ENCODE measurements at places on chromosomes 1 and 21.

DNA sequence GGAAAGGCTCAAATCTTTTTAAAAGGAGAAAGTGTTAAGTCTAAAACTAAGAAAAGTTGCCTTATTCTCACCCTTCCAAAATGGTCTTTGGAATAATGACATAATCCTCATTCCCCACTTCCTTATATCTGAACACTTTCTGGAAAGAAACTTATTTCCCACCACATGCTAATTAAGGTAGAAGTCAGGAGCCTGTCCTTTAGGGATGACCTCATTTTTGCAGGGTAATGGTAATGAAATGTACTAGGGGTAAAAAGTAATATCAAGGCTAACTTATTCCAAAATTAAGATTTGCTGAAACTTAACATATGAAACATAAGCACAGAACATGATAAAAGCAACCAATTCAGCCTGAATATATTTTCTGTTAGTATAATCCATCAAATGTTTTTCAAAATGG lies 29.4 kb upstream of the C1orf185 start:
- no peak for DNase-seq

DNA sequence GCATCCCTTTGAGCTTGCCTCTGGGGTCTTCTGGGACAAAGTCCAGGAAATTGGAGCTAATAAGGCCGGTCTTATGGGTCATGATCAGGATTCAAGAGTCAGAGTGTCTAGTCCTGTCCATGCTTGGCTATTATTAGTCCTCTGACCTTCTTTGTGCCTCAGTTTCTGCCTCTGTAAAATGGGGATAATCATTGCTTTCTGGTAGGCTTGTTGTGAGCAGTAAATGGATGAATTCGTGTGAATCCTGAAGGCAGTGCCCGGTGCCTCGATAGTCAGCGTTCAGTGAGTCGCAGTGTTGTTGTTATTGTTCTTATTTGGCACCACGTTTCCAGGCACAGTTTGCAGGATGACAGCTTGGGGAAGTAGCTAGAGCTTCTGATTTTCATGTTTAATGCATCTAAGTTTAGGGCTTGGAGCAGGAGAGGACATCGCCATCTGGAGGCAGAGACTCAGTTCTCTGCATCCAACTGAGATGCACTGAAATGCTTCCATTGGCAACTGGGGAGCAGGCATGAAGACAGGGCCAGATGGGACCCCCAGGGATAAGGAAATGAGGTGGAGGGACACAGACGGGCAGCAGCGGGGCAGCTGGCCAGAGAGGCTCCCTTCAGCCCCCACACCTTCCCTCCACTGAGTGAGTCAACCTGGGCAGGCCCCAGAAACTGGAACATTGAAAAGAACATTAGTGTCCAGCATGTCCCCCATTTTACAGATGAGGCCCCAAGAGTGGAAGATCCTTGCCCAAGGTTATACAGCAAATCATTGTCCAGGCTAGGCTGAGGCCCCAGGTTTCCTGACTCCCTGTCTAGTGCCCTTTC lies 160.3 kb downstream of the PTPRU start:
- DNase-seq: no peak

DNA sequence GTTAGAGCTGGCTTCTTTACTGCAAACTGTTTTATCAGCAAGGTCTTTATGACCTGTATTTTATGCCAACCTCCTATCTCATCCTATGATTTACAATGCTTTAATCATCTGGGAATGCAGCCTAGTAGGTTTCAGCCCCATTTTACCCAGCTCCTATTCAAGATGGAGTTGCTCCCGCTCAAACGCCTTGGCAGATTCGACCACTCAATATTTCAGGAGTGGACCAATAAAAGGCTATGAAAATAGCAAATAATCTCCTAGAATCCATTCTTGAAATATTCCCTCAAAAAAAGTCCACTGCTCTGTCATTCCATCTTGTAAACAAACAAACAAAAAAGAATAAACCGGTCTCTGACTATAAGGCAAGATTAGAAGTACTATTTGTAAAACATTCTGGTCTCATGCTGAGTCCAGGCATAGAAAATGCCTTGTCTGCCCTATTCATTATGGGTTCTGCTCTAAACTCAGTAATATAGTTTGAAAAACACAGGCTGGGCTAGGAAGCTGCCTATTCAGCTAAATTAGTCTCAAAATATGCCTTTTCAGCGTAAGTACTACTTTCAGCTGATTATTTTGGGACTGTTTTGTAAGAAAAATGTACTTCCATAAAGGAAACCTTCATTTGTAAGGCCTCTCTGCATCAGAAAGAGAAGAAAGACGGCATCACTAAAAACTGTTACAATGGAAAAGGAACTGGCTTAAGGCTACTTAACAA lies 53.0 kb downstream of the TBX19 start:
- DNase-seq: no peak

DNA sequence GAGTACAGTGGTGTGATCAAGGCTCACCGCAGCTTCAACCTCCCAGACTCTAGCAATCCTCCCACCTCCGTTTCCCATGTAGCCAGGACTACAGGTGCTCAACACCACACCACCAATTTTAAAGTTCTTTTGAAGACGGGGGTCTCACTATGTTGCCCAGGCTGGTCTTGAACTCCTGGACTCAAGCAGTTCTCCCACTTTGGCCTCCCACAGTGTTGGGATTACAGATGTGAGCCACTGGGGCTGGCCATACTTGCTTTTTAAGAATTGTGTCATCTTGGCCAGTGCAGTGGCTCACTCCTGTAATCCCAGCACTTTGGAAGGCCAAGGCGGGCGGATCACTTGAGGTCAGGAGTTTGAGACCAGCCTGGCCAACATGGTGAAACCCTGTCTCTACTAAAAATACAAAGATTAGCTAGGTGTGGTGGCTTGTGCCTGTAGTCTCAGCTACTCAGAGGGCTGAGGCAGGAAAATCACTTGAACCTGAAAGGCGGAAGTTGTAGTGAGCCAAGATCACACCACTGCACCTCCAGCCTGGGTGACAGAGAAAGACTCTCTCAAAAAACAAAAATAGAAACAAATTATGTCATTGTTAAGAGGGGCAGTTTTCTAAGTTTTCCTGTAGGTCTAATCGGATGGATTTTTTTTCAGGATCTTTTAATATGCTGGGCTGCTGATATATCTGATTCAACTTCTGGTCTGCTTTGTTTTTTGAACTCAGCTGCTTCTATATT lies 18.7 kb downstream of the AK4 start:
- DNase-seq: no peak

DNA sequence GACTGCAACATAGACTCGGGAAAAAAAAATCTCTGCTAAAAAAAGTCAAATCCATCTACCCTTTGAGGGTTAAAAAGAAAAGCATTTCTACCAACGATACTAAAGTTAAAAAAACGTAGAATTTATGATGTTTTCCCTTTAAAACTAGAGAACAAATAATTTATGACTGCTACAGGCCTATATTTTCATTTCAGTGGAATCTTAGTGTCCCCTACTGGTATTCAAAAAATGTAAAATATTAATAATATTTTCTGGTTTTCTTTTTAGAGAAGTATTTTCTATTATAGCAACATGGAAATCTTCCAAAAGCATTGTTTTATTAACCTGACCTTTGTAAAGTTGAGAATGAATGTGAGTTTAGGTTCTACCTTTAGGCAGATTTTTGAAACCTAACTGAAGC lies 1582.2 kb downstream of the MRPL39 start:
- no peak for DNase-seq

DNA sequence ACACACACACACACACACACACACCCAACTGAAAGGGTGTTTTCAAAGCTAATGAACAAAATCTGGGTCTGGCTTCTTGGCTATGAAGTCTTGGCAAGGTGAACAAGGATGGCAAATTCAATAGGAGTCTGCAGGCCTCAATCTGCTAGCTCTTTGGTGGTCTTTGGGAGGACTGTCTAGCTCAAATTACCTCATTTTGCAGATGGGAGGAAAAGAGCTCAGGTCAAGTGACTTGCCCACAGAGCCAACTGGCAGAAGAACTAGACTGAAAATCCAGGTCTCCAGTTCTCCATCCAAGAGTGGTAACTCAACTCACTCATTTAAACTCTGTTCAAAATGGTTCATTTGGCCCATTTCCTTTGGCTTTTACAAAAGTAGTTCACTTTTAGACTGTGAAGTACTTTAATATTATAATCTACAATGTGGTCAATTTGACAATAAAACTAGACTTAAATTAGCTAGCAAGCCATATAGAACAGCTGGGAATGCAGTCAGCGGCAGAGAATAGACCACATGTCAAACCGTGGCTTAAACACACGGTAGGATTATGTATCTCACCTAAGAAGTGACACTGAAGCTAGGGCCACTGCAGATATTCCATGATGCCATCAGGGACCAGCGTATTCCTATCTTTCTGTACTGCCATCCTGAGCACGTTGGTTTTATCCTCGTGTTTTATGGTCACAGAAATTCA lies 112.9 kb downstream of the APP start:
- no peak for DNase-seq

DNA sequence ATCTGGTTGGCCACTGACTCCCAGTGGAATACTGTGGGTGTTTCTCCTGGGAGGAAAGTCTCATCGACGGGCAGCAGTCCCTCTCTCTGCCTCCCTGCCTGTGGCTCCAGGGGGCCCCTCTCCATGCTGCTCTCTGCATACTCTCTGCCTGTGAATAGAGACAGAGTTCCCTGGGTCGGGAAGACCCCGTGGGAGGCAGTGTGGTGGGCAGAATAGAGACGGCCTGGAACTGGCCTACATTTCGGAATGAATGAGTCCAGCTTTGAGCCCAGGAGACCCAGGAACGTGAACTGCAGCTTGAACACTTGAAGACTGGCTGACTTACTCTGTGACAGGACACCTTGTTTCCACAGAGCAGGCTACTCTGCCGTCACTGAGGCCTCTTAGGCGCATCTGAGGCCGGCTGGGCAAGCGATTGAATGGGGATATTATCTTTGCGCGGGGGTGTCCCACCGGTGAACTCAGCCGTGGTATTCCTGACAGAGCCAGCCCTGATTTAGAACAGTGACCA lies 64.0 kb downstream of the KIF21B start:
- no peak for DNase-seq

DNA sequence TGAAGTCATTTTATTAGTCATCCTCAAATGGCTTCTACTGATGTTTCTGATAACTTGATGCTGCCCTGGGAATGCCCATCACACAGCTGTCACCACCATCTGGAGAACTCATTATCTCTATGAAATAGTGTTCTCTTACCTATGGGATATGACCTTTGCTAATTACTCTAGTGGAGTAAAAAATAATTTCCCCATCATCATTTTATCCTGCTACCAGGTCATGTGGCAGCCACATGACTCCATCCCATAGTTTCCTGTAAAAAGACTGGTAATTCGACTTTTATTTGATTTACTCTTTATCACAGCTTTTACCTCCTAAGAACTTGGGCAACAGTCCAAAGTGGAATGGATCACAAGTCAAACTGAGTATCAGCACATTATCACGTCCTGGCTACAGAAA lies 76.1 kb upstream of the USP25 start:
- DNase-seq: no peak

- DNase-seq: no peak
Observed at GRCh38 chr1:76066394-76066793, 8.2 kb upstream of the ST6GALNAC3 start.

- DNase-seq: no peak
Observed at GRCh38 chr1:109759513-109760334, 4.0 kb downstream of the EPS8L3 start.

DNA sequence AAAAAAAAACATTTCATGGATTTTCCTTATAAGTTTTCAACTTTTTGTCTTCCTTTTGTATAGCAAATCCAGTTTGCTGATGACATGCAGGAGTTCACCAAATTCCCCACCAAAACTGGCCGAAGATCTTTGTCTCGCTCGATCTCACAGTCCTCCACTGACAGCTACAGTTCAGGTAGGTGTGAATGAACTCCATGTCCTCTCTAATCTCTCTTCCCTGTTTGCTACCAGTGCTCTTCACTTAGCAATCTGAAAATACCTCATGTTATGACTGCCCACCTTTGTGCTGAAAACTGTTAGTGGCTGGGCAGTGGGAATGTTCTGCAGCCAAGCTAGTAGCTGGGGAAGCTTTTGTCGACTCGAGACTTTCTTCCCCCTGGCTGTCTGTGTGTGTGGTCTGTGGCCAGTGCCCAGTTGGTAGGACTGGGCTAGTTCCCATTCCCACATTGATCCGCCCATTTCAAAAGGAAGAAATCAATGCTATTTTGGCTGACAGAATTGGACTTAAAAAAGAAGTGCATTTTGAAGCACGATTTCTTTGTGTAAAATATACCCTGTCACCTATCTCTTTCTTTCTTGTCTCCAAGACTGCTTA lies 24.5 kb downstream of the AHCYL1 start:
- DNase-seq: no peak

- DNase-seq: no peak
Observed at GRCh38 chr1:61358770-61359455, 276.6 kb downstream of the NFIA start.

DNA sequence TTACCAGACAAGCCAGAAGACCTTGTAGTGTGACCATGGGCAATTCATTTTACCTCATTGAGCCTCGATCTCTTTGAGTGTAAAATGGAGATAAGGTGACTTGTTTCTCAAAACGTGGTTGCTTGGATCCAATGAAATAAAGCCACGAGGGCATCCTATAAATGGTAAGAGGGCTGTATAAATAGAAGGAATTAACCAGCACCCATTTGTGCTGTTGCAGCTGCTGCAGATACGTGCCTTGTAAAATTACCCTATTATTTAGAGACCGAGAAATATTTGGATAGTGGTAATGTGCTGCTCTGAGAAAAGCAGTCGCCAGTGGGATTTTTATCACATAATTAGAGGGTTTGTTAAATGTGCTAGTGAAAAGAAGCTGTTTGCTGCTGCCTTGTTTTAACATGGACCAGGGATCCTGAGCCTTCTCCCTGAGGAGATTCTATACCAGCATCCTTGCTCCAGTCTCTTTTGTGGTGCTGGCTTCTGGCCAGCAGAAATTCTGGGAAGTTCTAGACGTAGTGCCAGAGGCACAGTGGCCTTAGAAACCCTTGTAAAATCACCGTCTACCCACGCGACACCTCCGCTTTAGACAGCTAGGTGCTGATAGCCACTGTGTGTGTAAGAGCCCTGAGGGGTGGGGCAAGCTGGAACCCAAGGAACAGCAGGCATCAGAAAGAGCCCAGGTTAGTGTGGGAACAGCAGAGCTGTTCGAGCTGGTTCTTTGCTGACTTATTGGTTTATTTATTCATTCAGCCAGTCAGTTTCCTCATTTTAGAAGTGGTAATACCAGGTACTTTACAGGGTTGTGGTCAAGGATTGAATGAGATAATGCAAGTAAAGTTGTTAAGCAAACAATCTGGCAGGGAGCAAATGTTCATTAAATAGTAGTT lies 137.5 kb downstream of the NOS1AP start:
- no peak for DNase-seq

DNA sequence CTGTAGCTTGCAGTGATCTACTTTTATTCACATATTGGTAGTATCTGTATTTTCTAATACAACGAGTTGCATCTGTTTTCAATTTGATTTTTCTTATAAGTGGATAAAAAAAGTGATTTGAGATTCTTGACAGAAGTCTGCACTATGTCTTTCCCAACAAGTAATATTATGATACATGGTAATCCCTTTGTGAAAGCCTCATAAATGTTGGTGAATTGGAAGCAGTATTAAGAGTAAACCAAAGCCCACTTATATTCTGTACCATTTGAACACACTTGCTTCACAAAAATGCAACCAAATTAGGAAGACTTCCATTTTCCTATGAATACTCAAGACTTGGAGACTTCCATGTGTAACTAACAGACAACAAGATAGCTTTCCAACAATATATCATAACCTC lies 172.0 kb downstream of the HMCN1 start:
- DNase-seq: no peak

GRCh38 chr1:116531917-116532316 lies 38.9 kb downstream of the CD58 start:
- DNase-seq: no peak

- DNase-seq: no peak
Observed at GRCh38 chr1:34648501-34648900, 106.3 kb upstream of the GJB5 start.

- no peak for DNase-seq
Observed at GRCh38 chr21:28587748-28588147, 404.9 kb downstream of the LTN1 start.

GRCh38 chr1:75745276-75745675 lies 20.8 kb downstream of the ACADM start:
- no peak for DNase-seq
